Activated CD8-positive, alpha-beta memory T cell treated with anti-CD3 and anti-CD28 coated beads for 48 hours (primary cell): ENCODE measurements at places on chromosomes 4 and X.

DNA sequence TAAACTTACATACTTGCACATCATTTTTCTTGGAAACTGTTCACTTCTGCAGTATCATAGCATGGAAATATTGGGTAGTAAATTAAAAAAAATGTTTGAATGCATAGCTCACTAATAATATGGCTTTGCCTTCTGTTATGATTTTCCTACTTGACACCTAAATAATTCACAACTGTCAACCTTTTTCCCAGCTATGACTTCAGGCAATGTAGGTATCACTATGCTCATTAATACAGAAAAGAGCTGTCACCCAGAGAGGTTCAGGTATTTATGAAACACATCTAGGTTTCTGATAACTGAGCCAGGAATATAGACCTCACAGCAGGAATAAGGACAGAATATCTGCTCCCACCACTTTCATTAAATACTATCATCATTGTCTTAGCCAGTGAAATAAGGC, 289.5 kb downstream of the ACTRT1 start:
- DNase-seq: no peak

- DNase-seq: peak; percentile 18
Measured at GRCh38 chr4:78776729-78777575, 802 bp downstream of the BMP2K start.

DNA sequence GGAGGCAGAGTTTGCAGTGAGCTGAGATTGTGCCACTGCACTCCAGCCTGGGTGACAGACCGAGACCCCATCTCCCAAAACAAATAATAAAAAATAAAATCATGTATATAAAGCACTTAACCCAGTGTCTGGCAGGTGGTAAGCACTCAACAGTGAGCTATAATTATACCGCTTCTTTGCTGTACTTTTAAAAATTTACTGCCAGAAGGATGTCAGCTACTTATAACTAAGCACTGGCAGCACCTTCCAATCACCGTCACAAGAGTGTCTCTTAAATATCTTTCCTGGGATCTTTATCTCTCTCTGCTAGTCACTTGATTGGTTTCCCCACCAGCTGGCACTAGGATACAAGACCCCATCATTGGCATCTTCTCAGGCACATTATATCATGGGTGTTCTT, 53.9 kb upstream of the DAPP1 start:
- DNase-seq: no peak

DNA sequence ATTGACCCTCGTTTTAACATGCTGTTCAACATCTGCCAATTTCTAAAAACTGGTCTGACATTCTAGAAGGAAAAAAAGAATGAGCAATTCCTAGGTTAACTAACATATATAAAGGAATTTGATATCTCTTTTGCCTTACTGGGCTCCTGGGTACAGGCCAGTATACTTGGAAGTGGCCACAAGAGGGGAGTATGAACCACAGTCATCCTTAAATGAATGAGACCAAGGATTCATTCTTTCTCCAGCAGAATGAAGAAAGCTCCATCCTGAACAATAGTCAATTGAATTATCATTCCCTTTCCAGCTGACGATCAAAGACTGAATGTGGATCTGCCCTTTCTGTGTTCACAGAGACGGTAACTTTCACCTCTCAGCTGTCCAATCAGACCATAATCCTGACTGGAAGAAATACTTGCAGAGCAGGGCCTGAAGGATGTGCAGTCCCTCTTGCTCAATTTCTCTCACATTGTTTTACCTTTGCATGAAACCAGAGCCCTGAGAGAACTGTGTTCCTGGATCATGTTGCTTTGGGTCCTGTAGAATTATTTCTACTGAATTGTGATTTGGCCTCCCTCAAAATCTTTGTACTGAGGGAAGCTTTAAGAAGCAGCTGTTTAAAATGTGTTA, 14.8 kb upstream of the SPARCL1 start:
- DNase-seq: no peak

DNA sequence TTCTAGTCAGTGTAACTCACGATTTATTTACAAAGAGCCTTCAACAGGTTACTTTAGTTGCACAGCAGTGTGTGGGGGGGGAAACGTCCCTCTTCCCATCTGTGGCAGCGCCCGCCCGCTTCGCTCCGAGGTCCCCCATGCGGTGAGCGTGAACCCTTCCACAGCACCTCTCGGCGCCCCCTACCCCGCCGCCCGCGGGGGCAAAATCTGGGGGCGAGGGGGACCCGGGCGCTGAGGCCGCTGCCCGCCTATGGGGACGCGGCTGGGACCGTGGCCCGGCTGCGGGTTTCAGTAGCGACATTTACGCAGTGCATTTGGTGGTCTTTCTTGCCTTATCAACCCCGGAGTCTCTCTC, 6.4 kb downstream of the NKX6-1 start:
- no peak for DNase-seq

DNA sequence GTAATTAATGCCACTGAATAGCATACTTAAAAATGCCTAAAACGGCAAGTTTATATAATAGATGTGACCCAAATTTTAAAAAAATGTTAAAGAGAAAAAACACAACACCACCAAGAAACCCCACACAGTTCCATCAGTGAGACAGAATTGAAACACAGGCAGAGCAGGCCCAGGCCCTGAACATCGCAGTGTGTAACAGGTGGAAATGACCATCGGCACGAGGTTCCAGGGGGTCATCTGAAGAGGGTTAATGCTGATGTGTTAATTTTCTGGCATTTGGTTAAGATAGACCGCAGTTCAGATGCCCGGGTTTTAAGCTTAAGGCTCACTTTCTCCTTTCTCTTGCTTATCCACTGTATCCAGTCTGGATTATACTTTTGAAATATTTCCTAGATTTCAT, 66.8 kb downstream of the ANAPC4 start:
- DNase-seq: no peak

- DNase-seq: no peak
Measured at GRCh38 chrX:71992711-71993110, 82.1 kb downstream of the NHSL2 start.

GRCh38 chrX:107505223-107505622, 55.8 kb downstream of the FRMPD3 start:
- no peak for DNase-seq
